Activated CD4-positive, alpha-beta T cell treated with anti-CD3 and anti-CD28 coated beads, Interleukin-2, amount 10 ng/mL, durations not matched to agents 24 days and 14 days (primary cell): ENCODE measurements at places on chromosomes 12 and 14. TPM values are rescaled to one million over a fixed set of nuclear protein-coding genes. Genes with fewer than 3 reads are reported as not detected.

The SERPINA3 gene
- not detected in 2 replicates for total RNA-seq

The SYT1 gene
- total RNA-seq: not detected in 2 replicates

The CLECL1 gene
- total RNA-seq: 5.3 and 9.1 TPM in 2 replicates

The OR4Q2 gene
- total RNA-seq: not detected in 2 replicates

The IL22 gene
- 2.4 and 3.1 TPM in 2 replicates for total RNA-seq

The DTX1 gene
- 0.09 and 0.21 TPM in 2 replicates for total RNA-seq

The PTGDR gene
- 0.17 and 0.33 TPM in 2 replicates for total RNA-seq

The GPR68 gene
- 4.6 and 4.9 TPM in 2 replicates for total RNA-seq

The DDN gene
- 1.4 and 1.5 TPM in 2 replicates for total RNA-seq

DNA sequence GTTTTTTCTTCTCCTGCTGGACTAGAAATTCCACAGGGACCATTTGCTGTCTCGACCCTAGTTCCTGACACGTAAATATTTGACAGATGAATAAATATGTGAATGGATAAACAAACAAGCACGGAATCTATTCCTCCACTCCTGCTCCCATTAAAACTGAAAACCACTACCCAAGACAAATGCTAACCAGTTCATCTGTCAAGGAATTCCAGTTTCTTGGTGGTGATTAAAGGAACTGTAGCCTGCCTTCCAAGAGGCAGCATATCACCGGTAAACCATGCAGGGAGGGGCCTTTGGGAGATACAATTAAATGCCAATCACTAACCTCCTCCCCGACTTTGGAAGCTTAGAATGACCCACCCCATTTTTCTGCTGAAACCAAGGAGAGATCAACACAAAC, 95.4 kb downstream of the TTC7B start:
- DNase-seq: no peak

GRCh38 chr14:99829450-99829849, 36.2 kb downstream of the EML1 start:
- no peak for DNase-seq

GRCh38 chr14:63933110-63933509, 80.3 kb downstream of the SYNE2 start:
- peak; percentile 75 for DNase-seq

GRCh38 chr14:100664841-100665510, 61.7 kb upstream of the DLK1 start:
- no peak for DNase-seq

DNA sequence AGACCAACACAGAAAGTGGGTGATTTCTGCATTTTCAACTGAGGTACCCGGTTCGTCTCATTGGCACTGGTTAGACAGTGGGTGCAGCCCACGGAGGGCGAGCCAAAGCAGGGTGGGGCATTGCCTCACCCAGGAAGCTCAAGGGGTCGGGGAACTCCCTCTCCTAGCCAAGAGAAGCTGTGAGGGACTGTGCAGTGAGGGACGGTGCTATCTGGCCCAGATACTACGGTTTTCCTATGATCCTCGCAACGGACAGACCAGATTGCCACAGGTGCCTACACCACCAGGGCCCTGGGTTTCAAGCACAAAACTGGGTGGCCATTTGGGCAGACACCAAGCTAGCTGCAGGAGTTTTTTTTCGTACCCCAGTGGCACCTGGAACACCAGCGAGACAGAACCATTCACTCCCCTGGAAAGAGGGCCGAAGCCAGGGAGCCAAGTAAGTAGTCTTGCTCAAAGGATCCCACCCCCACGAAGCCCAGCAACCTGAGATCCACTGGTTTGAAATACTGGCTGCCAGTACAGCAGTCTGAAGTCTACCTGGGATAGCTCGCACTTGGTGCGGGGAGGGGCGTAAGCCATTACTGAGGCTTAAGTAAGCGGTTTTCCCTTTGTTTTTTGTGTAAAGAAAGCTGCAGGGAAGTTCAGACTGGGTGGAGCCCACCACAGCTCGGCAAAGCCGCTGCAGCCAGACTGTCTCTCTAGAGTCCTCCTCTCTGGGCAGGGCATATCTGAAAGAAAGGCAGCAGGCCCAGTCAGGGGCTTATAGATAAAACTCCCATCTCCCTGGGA, 25.5 kb upstream of the NAA30 start:
- DNase-seq: no peak

DNA sequence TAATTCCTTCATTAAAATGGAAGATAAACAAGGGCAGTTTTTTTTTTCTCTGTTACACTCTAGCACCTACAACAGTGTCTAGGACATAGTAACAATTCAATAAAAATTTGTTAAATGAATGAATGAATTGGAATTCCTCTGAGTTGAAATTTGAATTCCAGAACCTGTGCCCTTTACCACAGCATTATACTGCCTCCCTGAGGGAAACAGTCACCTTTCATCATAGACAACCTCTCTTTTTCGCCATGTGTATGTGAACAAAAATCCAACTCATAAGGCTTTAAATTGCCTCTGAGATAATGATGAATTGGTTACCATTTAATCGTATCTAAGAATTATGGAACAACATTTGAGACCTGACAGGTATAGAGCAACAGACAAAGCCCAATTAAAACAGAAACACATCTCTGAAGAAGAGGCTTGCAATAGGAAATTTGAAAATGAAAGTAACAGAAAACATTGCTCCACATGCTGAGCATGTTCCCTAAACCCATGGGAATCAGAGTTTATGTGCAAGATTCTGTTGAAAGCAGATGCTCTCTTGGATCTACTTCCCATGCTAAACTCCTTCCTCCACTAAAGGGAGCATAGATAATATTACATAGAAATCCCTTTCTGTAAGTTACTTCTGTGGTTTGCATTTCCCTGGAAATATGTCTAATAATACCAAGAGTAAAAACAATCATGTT, 657.8 kb downstream of the GALC start:
- no peak for DNase-seq

DNA sequence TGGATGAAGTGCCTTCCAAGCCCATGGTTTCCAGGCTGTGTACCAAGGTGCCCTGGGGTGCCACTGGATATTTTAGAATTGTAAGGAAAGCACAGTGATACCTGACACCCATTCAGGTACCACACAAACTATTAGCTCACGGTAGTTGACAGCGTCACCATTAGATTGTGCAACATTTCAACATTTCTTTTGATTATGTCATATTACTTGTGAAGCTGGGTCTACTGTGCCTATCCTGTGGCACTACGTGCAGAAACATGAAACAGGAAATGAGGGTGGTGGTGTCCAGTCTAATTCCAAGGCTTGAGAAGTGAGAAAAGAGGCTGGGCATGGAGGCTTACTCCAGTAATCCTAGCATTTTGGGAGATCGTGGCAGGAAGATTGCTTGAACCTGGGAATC, 75.5 kb upstream of the CPM start:
- no peak for DNase-seq

DNA sequence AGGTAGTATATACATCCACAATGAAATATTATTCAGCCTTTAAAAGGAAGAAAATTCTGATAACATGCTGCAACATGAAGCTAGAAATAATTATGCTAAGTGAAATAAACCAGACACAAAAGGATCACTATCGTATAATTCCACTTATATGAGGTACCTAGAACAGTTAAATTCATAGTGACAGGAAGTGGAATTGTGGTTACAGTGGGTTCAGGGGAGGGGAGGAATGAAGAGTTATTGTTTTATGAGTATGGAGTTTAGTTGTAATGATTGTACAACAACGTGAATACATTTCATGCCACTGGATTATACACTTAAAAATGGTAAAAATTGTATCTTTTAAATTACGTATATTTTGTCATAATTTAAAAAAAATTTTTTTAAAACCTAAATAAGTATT, 21.0 kb downstream of the EEA1 start:
- DNase-seq: peak; percentile 76

DNA sequence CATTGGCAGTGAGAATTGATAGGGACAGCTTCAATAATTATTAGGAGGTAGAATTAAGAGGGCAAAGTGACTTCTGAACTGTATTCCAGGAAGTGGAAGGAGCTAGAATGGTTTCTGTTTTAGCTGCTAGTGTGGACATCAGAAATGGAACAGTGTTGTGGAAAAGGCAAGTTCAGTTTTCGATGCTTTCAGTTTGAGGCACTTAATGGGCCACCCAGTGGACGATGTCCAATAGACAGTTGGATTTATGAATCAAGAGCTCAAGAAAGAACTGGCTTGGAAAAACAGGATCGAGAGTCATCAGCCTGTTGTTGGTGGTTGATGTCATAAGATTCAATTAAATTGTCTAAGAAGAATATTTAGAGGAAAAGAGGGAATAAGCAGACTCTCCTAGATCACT, 136.3 kb downstream of the DYRK2 start:
- DNase-seq: no peak

- DNase-seq: no peak
These were observed 83.2 kb downstream of the ITPR2 start for GRCh38 chr12:26749781-26750180.

DNA sequence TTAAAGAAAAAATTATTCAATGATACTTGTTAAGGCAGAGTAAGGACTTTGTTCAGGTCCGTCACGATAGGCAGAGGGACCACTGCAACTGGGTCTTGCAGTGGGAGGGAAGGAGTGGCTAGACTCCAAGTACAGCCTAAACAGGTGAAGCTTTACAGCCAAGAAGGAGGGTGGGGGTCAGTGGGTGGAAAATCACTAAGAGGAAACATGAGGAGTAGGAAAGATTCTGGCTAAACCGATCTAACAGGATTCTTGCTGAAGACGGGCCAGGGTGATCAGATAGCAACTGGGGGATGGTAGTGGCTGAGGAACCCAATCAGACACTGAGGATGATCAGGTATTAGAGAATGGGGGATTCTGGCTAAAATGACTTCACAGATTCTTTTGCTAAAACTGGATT, 100.2 kb downstream of the TTC7B start:
- no peak for DNase-seq

DNA sequence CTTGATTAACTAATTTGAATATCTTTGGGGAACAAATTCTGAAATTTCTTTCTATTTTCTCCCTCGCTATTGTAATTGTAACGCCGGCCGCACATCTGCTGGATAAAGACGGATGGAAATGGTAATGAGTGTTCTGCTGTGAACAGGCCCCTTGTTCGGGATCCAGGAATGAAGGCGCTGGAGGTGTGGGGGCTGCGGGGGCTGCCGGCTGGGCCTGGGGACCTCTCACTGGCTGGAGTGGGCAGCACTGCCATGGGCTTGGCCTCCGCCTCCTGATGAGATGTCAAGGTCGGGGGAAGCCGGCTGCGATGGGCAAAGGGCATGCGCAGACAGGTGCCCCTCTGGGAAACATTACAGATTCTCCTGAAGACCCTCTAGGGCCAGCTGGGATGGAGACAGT, 175.4 kb downstream of the PHETA1 start:
- no peak for DNase-seq

- DNase-seq: no peak
These were observed 226.2 kb downstream of the NUBPL start for GRCh38 chr14:31787377-31787776.

- DNase-seq: no peak
These were observed 56.4 kb downstream of the RAB35 start for GRCh38 chr12:120060196-120060595.

GRCh38 chr12:20555771-20556170, 139.4 kb upstream of the SLCO1C1 start:
- no peak for DNase-seq

DNA sequence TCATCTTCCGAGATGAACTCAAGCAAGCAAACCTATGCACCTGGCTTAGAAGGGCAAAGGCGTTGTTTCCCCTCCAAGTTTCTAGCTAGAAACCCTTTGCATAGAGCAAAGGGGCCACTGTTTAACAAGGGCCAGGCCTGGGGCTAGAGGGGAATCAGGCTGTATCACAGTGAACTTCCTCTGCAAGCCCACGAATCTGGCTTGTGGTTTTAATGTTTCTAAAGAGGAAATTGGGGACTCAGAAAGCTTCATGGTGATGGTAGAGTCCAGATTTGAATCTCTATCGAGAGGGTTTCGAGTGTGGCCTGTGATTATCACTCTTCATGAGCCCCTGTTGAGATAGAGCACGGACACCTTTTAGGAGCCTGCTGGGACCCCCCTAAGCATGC, 189.9 kb downstream of the VRK1 start:
- no peak for DNase-seq

DNA sequence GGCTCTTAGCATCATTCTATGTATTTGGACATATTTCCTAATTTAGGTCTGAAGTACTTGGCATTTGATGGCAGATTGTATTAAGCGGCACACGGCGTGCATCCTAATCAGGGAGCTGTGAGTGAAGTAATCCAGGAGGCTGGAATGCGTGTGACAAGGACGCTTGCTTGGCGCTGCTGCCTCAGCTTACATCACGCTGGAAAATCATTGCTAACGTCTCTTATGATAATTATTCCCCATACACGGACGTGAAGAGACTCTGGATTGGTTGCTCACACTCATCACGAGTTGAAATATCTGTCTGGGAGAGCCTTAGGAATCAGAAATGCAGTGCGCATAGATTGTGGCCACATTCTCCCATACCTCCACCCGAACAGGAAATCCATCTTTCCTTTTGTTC, 85.3 kb downstream of the FBXW8 start:
- no peak for DNase-seq

GRCh38 chr14:57871459-57872080, 5.7 kb upstream of the SLC35F4 start:
- peak; percentile 57 for DNase-seq

GRCh38 chr14:90811641-90812040, 4.6 kb downstream of the TTC7B start:
- no peak for DNase-seq

GRCh38 chr14:97377550-97377949, 580.4 kb downstream of the VRK1 start:
- no peak for DNase-seq

- DNase-seq: no peak
These were observed 1.1 kb downstream of the PPP1R1A start for GRCh38 chr12:54587315-54587873.

GRCh38 chr14:60922050-60922449, 58.8 kb downstream of the TRMT5 start:
- DNase-seq: no peak

- DNase-seq: no peak
These were observed 11.4 kb downstream of the PLEKHG6 start for GRCh38 chr12:6321905-6322304.

DNA sequence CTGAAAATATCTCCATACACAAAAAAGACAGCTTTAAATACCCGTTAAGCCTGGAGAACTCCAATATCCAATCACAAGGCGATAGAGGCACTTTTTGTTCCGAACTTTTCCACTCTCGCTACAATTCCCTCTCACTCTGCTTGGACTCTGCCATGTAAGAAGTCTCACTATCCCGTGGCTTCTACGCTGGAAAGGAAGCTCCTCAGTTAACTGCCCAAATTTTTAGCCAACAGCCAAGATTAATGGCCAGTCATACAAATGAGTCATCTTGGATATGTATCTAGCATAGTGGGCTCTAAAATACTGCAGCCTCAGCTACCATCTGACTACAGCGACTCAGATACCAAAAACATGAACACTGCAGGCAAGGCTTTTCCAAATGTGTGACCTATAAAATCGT, 45.5 kb upstream of the RERGL start:
- DNase-seq: no peak

DNA sequence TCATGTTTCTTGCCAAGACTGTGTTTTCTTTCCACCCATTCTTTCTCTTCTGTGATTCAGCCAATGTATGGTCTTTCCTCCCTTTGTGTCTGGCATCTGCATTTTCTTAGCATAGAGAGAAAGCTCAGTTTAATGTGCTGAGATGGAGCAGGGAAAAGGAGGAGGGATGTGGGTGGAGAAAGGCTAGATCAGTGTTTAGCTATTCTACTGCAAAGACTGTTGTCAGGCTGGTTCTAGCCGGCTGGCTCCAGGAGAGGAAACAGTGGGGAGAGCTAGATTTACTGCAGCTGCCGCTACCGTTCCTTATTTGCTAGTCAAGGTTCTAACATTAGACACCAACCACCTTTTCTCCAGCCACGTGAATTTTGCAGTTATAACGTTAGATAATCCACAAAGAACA, 5.2 kb upstream of the RIMKLB start:
- no peak for DNase-seq
